ENCODE measurements at places on chromosomes 3 and 15.

DNA sequence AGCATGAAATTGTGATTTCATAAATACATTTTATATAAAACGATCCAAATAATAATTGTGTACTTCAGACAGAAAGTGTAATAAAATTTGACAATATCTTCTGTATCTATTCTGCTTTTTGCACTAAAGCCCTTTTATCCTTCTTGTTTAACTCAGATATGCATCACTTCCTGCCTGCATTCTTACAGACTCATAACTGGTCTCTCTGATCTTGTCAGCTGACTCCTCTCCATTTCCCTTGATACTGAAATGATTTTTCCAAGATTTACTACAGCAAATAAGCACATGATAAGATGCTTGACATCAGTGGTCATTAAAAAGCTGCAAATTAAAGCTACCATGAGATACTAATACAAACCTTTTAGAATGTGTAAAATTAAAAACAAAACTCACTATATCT is 25.3 kb upstream of the SI start:
- no peak for DNase-seq

- DNase-seq, result no peak
Measured at GRCh38 chr3:179116816-179117215, 31.3 kb upstream of the PIK3CA start.

DNA sequence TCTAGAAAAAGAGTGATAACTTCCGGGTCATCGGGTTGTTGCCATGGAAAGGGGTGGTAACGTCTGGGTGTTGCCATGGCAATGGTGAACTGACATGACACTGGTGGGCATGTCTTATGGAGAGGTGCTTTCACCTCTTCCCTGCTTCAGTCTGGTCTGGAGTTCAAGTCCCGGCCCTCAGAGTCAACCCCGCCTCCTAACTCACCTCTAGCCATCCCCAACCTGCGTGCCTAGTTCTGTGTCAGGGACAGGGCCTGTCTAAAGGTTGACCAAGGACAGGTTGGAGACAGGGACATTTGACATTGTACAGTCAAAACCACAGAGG is 96.0 kb downstream of the LSM3 start:
- no peak for DNase-seq

- DNase-seq, result no peak
Measured at GRCh38 chr3:111047042-111047441, 24.6 kb upstream of the NECTIN3 start.

DNA sequence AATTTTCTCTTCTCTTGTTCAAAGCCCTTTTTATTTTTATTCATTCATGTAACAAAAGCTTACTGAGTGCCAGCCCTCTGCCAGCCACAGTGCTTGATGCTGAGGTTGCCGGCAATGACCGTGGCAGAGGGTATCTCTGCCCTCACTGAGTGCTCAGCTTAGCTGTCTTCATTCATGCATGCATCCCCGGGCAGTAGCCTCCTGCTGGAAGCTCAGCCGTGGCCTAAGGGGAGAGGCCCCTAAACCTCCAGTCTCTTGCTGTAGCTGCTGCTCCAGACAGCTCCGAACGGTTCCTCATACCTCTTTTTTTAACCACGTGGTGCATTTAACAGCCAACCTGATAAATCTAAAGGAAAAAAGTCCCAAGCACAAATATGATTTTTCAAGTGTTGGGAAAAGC is 34.6 kb upstream of the CCDC66 start:
- no peak for DNase-seq

- DNase-seq, result no peak
Measured at GRCh38 chr3:52218026-52218425, 7.4 kb downstream of the TLR9 start.

All from DMS153 (cell line).